ENCODE measurements at places on chromosomes 7 and 10.

GRCh38 chr10:79335094-79335469 is 12.2 kb upstream of the PPIF start:
- DNase-seq: no peak

GRCh38 chr7:34073676-34074075 is 168.3 kb downstream of the BMPER start:
- DNase-seq: no peak

DNA sequence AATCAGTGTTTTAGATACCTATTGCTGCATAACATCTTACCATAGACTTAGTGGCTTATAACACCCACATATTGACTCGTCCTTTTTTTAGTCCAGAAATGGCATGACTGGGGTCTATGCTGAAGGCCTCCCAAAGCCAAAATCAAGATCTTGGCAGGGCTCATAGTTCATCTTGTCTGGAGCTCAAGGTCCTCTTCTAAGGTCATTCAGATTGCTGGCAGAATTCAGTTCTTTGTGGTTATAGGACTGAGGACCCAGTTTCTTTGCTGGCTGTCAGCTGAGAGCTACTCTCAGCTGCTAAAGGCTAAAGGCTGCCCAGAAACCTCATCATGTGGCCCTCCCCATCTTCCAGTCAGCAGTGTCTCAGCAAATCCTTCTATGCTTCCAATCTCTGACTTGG is 165.5 kb downstream of the FAM107B start:
- DNase-seq: no peak

DNA sequence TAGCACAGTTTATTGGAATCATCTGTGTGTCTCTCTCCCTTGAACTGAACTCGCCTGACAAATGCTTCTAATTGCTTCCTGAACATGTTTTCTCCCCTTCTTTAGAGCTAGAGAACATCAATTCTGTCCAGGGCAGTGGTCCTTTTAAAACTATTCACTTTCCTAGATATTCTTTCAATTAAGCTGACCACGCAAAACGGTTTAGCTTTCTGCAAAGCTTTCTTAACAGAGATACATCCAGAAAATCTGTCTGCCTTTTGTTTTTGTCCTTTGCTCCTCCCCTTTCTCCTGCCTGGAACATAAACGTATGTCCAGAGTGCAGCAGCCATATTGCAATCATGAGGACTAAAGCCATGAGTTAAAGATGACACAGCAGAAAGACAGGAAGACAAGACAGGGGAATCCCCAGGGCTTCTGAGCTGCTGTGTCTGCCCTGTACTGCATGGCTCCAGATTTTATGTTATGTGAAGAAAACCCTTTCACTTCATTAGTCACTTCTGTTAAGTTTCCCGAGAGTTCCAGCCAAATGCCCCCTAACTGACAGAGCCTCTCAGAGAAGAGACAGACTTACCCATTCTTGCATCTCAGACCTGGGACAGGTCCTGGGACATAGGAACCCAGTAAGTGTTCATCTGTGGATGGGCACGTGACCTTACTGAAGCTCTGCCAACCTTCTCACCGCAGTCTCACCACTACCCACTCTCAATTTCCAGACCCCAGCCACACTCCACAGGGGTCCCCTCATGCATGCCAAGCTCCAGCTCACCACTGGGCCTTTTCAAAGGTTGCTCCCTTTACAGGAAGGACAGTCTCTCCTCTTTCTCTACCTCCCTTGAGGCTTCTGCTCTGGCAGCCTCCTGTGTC is 35.0 kb upstream of the CPXM2 start:
- DNase-seq: no peak

- DNase-seq: no peak
These were observed 5.7 kb downstream of the CYP17A1 start for GRCh38 chr10:102831322-102832071.

DNA sequence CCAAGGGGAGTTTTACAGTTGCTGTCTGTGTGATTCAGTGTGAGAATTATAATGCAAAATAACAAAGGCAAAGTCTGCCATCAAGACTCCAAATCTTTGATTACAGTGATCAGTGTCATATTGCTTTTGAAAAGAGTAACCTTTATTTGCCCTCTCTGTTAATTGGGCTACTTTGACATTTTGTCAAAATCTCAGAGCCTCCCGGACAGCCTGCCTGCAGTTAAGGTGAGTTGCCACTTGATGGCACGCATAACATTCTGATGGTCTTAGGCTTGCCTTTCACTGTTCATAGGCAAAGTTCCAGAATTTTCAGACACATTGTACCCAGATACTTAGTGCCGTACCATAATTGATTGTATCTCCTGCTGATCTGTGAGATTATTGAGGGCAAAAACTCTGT is 253.5 kb downstream of the ABCA13 start:
- DNase-seq: no peak

- no peak for DNase-seq
These were observed at the start of gene PCDH15 for GRCh38 chr10:54800741-54801421. Gene PCDH15, minus strand, starts transcription at chr10:54801231. Its CDS starts 136,969 bp downstream, at chr10:54664262.

DNA sequence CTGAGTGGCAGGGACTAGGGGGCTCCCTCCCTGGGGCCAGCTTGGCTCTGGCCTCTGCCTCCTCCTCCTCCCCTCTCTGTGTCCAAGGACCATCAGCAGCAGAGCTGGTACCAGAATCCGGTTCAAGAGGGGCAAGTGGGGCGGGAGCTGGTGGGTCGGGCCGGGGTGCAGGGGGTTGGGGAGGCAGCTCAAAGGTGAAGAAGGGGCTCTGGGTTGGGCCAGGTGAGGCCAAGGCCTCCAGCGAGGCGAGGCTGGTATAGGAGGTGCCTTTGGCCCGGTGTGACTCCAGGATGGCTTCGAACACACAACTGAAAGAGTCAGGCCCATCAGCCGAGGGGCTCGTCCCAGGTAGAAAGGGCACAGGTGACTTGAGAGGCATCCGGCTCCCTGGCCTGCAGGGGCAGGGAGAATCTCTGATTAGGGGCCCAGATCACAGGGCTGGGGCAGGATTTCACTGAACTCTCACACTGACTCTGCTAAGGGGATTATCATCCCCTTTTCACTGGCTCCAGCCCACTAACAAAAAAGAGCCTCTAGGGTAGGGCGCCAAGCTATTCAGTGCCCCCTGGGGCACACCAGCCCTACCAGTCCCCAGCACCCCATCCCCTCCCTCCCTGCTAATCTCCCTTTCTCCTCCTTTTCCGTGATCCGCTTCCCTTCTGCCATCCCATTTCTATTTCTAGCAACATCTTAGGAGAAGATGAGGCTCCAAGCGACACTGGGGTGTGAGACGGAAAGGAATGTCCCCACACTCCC is 4.6 kb downstream of the PSD start:
- DNase-seq: no peak
